Progenitor cell of endocrine pancreas (in vitro differentiated cells): ENCODE measurements at places on chromosomes 16 and 17. TPM values are rescaled to one million over a fixed set of nuclear protein-coding genes. Genes with fewer than 3 reads are reported as not detected.
A peak's percentile ranks its signal among the peaks of the same experiment; 100 is the strongest.

GRCh38 chr16:73048292-73049080 lies 558 bp upstream of the ZFHX3 start:
- no peaks in the 10 kb centered on the region for H3K27me3 ChIP-seq
- peaks cover 40% of the 10 kb centered on the region for H3K4me1 ChIP-seq
- H3K4me3 ChIP-seq, result peak overlapping the region; percentile 60

DNA sequence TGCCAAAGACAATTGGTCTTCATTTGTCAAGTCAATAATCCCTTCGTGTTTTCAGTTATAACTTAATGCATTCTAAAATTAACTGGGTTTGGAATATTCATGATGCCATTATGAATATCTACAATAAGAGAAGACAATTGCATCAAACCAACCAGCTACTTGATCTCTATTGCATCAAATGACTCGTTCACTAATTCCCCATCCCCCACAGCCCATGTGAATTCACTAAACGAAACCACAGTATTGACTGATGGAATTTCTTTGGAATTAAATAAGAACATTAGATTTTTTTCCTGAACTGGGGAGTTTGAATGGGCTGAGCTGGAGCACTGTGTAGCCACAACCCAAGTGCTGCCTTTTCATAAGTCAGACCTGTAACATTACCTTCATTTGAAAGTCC lies 65.3 kb downstream of the HS3ST3B1 start:
- no peak for DNase-seq
- no peaks in the 10 kb centered on the region for H3K36me3 ChIP-seq
- peaks cover 31% of the 10 kb centered on the region for H3K27me3 ChIP-seq
- no peak overlapping the region for H3K4me3 ChIP-seq

- H3K36me3 ChIP-seq, result no peaks in the 10 kb centered on the region
- no peak overlapping the region for H3K4me3 ChIP-seq
- no peak for DNase-seq
- H3K4me1 ChIP-seq, result no peaks in the 10 kb centered on the region
- no peak overlapping the region for H3K27ac ChIP-seq
Measured at GRCh38 chr16:89581861-89582563, 6.5 kb downstream of the CPNE7 start.

GRCh38 chr17:17125136-17126084 lies 80.7 kb downstream of the PLD6 start:
- DNase-seq, result no peak
- H3K27me3 ChIP-seq, result no peaks in the 10 kb centered on the region
- peaks cover 2% of the 10 kb centered on the region for H3K36me3 ChIP-seq
- no peak overlapping the region for H3K4me3 ChIP-seq
- H3K27ac ChIP-seq, result peak overlapping the region; percentile 54

DNA sequence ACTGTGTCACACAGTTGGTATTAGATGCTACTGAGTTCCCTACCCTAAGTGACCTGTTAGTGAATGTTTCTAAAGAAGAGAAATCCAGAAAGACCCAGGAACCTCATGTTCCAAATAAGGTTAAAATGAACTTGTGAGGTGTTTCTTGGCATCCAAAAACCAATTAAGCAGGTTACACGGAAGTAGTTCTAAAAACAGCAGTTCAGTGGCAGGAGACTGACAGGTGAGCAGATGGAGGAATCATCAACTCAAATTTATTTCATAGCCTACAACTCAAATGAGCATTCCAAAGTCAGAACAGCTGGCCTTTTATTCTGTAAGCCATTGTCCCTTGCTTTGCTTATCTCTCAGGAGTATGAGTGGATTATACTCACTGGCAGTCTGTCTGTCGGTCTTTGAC lies 188.3 kb downstream of the IRX3 start:
- DNase-seq, result no peak
- no peak overlapping the region for H3K27ac ChIP-seq
- H3K4me1 ChIP-seq, result peaks cover 10% of the 10 kb centered on the region
- H3K4me3 ChIP-seq, result no peak overlapping the region
- H3K36me3 ChIP-seq, result peaks cover 5% of the 10 kb centered on the region

- no peak overlapping the region for H3K27ac ChIP-seq
- H3K27me3 ChIP-seq, result no peaks in the 10 kb centered on the region
- DNase-seq, result no peak
- no peak overlapping the region for H3K4me3 ChIP-seq
Measured at GRCh38 chr17:32741381-32741780, 135.5 kb downstream of the MYO1D start.

DNA sequence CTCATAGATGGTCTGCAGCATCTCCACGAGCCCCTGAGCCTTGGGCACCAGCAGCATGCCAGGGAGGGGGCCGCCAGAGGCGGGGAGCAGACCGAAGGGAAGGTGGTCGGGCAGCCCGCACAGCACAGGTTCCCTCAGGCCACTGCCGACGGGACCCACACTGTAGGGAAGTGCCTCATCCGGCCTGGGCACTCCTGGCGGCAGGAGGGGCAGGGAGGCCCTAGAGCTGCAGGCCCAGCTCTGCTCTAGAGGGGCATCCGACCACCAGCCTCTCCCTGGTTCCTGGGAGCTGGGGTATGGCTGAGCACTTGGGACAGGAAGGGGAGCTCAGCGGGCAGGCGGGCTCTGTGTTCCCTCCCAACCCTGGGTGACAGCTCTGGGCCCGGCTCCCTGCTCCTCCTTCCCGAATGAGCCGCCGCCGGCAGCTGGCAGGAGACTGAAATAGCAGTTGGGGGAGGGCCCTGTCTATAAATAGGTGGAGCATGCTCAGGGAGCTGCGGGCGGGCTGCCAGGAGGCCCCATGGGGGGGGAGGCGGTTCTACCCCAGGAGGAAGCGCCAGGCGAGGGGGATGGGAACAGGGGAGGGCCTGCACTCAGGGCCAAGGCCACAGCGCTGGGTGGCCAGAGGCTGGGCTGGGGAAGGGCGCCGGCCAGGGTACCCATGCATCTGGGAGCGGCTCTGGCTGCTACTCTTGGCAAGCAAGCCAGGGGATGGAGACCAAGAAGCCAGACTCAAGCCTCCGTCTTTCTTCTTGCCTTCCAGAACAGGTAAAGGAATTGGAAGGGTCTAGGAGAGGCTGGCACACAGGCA lies 12.4 kb downstream of the HDAC5 start:
- H3K36me3 ChIP-seq, result peaks cover 2% of the 10 kb centered on the region
- H3K27me3 ChIP-seq, result no peaks in the 10 kb centered on the region
- no peak overlapping the region for H3K4me3 ChIP-seq
- H3K4me1 ChIP-seq, result peaks cover 4% of the 10 kb centered on the region

DNA sequence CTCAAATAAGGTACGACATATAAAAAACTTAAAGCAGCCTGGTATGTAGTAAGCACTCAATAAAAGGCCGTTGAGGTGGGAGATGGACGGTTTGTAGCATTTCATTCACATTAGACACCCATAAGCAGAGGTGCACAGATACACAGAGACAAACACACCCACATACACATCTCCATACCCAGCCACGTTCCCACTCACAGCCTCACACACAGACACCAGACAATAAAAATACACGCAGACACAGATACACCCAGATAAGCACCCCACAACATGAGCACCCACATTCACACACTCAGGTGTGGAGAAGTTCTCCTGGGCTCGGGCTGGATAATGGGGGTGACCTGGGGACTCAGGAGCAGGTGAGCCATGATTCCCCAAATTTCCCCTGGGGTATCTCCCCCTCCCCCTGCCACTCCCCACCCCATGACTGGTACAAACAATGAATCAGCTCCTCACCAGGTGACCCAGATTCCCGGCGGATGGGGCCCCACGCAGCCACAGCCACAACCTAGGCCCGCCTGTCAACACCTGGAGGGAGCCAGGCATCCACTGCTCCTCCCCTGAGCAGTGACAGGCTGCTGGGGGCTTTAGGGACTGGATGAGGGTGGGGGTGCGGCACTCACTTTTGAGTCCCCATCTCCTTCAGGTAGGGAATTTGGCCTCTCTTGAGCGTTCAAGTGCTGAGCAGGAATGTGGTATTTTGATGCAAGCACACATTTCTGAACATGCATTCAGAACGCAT lies 2.7 kb downstream of the DLX3 start:
- H3K27ac ChIP-seq, result no peak overlapping the region
- peaks cover 84% of the 10 kb centered on the region for H3K27me3 ChIP-seq
- DNase-seq, result no peak

GRCh38 chr16:25199457-25199856 lies 17.3 kb upstream of the AQP8 start:
- H3K4me1 ChIP-seq, result no peaks in the 10 kb centered on the region

DNA sequence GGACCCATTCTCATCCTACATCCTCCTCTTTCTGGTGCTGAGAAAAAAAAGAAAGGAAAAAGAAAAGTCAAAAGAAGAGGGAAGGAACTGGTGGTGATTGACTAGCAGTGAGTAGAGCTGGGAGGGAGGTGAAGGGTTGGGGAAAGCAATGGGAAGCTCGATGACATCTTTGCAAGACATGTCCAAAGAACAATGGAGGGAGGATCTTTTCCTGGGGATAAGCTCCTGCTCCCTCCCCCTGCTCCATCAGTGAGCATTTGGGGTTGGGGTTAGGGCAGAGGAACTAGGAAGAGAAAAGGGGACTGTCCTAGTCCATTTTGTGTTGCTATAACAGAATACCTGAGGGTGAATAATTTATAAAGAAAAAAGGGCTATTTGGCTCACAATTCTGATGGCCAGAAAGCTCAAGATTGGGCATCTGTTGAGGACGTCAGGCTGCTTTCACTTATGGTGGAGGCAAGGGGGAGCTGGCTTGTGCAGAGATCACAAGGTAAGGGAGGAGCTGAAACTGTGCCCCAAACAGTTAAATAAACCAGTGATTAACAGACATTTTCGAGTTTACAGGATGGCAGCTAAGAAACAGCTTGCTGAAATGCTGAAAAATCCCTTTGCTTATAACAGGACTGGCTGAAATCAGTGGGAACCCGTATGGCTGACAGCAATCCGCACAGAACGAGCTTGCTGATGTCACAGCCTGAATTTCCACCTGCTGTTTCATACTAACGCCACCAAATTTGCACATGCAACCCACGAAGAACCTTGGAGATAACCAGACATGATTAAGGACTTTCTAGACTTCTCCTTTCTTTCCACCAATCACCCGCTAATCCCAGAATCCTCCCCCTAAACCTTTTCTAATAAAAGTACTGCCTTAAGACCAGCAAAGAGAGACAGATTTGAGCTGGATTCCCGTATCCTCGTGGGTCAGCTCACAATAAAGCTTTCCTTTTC lies 1.6 kb upstream of the ODF4 start:
- H3K27me3 ChIP-seq, result peaks cover 18% of the 10 kb centered on the region
- H3K27ac ChIP-seq, result no peak overlapping the region
- peaks cover 4% of the 10 kb centered on the region for H3K4me1 ChIP-seq
- DNase-seq, result no peak
- H3K36me3 ChIP-seq, result no peaks in the 10 kb centered on the region

- no peaks in the 10 kb centered on the region for H3K36me3 ChIP-seq
- no peak overlapping the region for H3K4me3 ChIP-seq
- no peak for DNase-seq
- peaks cover 4% of the 10 kb centered on the region for H3K4me1 ChIP-seq
Measured at GRCh38 chr17:40497695-40498094, 3.7 kb downstream of the TNS4 start.

GRCh38 chr16:29683543-29684090 lies 4.6 kb downstream of the QPRT start:
- no peak overlapping the region for H3K4me3 ChIP-seq
- H3K27ac ChIP-seq, result no peak overlapping the region
- peaks cover 13% of the 10 kb centered on the region for H3K36me3 ChIP-seq
- peaks cover 16% of the 10 kb centered on the region for H3K4me1 ChIP-seq
- no peak for DNase-seq

GRCh38 chr17:77613218-77613617 lies 345.3 kb upstream of the TNRC6C start:
- no peaks in the 10 kb centered on the region for H3K4me1 ChIP-seq
- H3K4me3 ChIP-seq, result no peak overlapping the region
- no peaks in the 10 kb centered on the region for H3K36me3 ChIP-seq

DNA sequence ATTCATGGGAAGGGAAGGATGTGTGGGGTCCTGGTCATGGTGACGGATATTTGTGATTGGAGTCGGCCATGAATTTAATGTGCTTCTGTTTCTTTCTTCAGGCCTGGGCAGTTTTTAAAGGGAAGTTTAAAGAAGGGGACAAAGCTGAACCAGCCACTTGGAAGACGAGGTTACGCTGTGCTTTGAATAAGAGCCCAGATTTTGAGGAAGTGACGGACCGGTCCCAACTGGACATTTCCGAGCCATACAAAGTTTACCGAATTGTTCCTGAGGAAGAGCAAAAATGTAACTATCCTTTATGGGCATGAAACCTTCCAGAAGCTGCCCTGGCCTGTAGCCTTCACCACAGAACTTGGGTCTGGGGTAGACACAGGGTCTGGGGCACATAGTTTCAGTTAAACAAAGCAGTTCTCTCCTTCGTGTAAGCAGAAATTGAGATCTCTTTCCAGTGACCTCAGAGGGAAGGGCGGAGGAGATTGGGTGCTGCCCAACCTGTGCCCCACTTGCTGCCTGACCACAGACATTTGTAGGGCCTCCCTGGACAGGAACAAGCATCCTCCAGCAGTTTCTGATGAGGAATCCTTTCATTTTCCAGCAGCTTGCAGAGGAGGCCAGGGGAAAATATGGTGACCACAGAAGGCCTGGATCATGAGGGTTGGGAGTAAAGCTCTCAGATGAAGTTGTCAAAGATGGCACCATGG lies 10.1 kb downstream of the IRF8 start:
- DNase-seq, result no peak
- H3K4me3 ChIP-seq, result no peak overlapping the region
- H3K27me3 ChIP-seq, result peaks cover 20% of the 10 kb centered on the region
- H3K4me1 ChIP-seq, result no peaks in the 10 kb centered on the region
- H3K27ac ChIP-seq, result no peak overlapping the region
- peaks cover 1% of the 10 kb centered on the region for H3K36me3 ChIP-seq

- H3K4me3 ChIP-seq, result no peak overlapping the region
- no peak for DNase-seq
- H3K36me3 ChIP-seq, result no peaks in the 10 kb centered on the region
- H3K27me3 ChIP-seq, result no peaks in the 10 kb centered on the region
Measured at GRCh38 chr17:35889241-35889640, 9.1 kb upstream of the CCL5 start.

GRCh38 chr16:4212211-4212933 lies 29.5 kb downstream of the SRL start:
- H3K27me3 ChIP-seq, result peaks cover 22% of the 10 kb centered on the region
- no peak for DNase-seq
- H3K4me1 ChIP-seq, result peaks cover under 1% of the 10 kb centered on the region
- H3K27ac ChIP-seq, result no peak overlapping the region
- no peak overlapping the region for H3K4me3 ChIP-seq

- no peak overlapping the region for H3K4me3 ChIP-seq
- DNase-seq, result no peak
- H3K27me3 ChIP-seq, result no peaks in the 10 kb centered on the region
- peaks cover 19% of the 10 kb centered on the region for H3K4me1 ChIP-seq
- peak overlapping the region; percentile 12 for H3K27ac ChIP-seq
- peaks cover 21% of the 10 kb centered on the region for H3K36me3 ChIP-seq
Measured at GRCh38 chr17:19286751-19287341, 49.7 kb downstream of the EPN2 start.

GRCh38 chr17:35010093-35010492 lies 29.8 kb downstream of the LIG3 start:
- no peak overlapping the region for H3K4me3 ChIP-seq
- H3K4me1 ChIP-seq, result peaks cover 8% of the 10 kb centered on the region
- no peak overlapping the region for H3K27ac ChIP-seq
- no peaks in the 10 kb centered on the region for H3K27me3 ChIP-seq

Gene FBF1
- total RNA-seq, result 24.8 and 29.9 TPM in 2 replicates

Gene ACLY
- 186 and 188 TPM in 2 replicates for total RNA-seq

Gene C17orf78
- total RNA-seq, result not detected in 2 replicates

Gene GPR139
- total RNA-seq, result not detected in 2 replicates

Gene CPHXL2
- not detected in 2 replicates for total RNA-seq

Gene ITGB4
- total RNA-seq, result 9.7 and 14.8 TPM in 2 replicates

Gene SMIM5
- 3.3 and 4.4 TPM in 2 replicates for total RNA-seq

Gene OTOP3
- total RNA-seq, result 0.57 and 0.67 TPM in 2 replicates

Gene RAD51C
- 32.7 and 33.3 TPM in 2 replicates for total RNA-seq

Gene INPP5K
- total RNA-seq, result 27.1 and 29.8 TPM in 2 replicates

Gene WWOX
- total RNA-seq, result 43.2 and 48.7 TPM in 2 replicates

Gene SLFN14
- not detected in 2 replicates for total RNA-seq

Gene DOC2B
- 1.2 and 1.3 TPM in 2 replicates for total RNA-seq

Gene DNASE1L2
- total RNA-seq, result 1.7 and 2.1 TPM in 2 replicates

Gene CDH1
- total RNA-seq, result 545 and 586 TPM in 2 replicates
